ENCODE measurements at places on chromosomes 5 and 9. TPM values are rescaled to one million over a fixed set of nuclear protein-coding genes. Genes with fewer than 3 reads are reported as not detected.

HINT1 gene
- 245 TPM for total RNA-seq

FBP1 gene
- 0.53 TPM for total RNA-seq

PCDHAC1 gene
- 0.27 TPM for total RNA-seq

DNA sequence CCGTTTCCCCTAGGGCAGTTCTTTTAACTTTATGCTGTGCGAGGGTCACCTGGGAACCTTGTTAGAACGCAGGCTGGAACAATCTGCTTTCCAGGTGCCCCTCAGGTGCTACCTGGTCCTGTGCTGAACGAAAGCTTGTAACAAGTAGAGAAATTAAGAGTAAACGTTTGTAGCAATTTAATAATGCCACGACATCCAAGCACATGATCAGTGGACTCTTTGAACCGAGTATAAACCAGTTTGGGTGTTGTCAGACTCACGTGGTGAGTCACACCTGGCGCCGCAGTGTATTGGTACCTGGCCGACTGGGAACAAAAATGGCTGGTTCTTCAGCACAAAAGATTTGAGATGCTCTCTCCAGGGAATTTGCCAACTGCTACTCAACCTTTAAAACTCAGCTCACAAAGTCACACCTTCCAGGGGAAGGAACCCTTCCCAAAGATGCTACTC, 926 bp upstream of the MYO10 start:
- DNase-seq = no peak

GRCh38 chr5:34563931-34564709, 92.0 kb upstream of the RAI14 start:
- DNase-seq = peak; percentile 29

DNA sequence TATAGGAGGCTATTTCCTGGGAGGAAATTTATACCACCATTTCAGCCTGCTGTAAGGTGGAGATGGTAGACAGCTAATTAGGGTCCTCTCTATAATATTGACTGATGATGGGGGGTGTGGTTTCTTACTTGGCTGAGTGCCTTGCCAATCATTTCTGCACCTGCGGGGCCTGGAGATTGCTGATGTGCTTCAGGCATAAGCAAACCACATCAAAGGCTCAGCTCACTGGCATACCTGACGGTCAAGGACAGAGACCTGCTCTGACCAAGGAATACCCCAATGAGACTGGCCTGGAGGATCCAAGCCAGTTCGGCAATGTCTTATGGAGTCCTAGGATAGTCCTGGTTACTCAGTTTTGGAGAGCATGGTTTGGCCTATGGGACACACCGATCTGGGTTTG, 29.5 kb downstream of the ANKH start:
- no peak for DNase-seq
